HS-5 (cell line): ENCODE measurements at places on chromosomes 5 and 9.

DNA sequence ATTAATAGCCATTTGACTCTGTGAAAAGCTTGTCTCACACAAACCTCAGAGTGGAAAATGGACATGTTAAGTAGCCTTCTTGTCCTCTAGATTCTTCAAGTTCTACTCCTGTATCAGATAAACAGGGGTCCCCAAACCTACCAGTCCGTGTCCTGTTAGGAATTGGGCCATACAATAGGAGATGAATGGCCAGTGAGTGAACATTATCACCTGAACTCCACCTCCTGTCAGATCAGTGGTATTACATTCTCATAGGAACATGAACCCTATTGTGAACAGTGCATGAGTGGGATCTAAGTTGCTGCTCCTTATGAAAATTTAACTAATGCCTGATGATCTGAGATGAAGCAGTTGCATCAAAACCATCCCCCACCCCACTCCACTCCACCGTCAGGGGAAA, 136.3 kb downstream of the TMEM232 start:
- no peak for DNase-seq

DNA sequence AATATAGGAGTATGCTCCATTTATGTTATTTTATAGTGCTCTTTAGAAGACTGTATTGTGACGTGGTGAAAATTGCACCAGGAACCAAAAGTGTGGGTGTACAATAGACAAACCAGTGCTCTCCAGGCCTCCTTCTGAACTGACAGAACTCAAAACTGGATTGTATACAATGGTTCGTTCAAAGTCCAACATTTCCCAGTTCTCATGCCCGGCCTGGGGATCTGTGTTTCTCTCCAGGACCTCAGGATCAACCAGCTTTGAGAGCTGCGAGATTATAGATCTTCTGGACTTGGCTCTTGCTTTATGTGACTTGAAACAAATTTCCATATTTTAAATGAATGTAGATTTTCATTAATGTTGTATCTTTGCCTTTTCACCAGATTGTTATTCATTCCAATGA, 60.8 kb upstream of the CER1 start:
- no peak for DNase-seq

DNA sequence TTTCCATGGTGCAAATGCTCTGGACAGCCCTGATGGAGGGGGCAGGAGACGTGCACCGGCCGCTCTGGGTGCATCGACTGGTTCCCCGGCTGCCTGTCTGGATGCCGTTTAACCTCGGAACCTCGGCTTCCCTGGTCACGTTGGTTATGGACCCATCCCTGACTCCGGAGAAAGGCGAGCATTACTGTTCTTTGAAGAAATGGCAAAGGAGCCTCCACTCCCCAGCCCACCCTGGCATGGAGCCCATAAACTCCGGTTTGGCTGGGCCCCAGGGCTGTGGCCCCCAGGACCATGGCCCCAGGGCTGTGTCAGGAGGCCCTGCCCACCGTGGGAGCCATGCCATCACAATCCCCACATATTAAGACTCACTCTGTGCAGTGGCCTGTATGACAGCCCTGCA, 28.9 kb downstream of the DBH start:
- DNase-seq = no peak

- DNase-seq = no peak
Measured at GRCh38 chr5:17076272-17076671, 140.2 kb upstream of the MYO10 start.

GRCh38 chr5:112141582-112141981, 277.5 kb downstream of the EPB41L4A start:
- DNase-seq = no peak

GRCh38 chr5:66821688-66822429, 225.7 kb downstream of the MAST4 start:
- no peak for DNase-seq

DNA sequence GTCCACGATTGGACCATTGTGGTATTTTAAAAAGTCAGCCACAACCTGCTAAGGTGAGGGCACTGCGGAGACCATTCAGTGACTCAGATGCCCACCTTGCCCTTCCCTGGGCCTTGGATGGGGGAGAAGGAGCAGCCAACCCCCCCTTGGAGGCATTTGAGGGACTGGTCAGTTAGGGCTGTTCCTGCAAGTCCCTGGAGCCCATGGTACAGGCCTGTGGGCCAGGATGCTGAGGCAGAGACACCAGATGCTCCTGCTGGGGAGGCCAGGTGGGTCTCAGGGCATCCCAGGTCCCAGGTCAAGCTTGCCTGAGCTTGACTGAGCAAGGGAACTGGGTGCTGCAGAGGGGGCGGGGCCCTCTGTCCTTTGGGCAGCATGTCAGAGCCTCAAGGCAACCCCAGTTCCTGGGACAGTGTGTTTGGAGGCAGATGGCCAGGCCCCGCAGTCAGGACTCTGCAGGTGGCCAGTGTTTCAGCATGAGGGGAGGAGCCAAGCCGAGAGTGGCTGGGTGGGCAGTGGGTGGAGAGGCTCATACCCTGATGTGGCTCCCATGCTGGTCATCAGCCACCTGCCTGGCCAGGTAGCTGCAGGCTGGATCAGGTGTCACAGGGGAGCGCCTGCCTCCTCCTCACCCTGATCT, 27.5 kb downstream of the SLC6A3 start:
- DNase-seq = no peak

- no peak for DNase-seq
Measured at GRCh38 chr5:67163231-67163756, 33.3 kb downstream of the CD180 start.

DNA sequence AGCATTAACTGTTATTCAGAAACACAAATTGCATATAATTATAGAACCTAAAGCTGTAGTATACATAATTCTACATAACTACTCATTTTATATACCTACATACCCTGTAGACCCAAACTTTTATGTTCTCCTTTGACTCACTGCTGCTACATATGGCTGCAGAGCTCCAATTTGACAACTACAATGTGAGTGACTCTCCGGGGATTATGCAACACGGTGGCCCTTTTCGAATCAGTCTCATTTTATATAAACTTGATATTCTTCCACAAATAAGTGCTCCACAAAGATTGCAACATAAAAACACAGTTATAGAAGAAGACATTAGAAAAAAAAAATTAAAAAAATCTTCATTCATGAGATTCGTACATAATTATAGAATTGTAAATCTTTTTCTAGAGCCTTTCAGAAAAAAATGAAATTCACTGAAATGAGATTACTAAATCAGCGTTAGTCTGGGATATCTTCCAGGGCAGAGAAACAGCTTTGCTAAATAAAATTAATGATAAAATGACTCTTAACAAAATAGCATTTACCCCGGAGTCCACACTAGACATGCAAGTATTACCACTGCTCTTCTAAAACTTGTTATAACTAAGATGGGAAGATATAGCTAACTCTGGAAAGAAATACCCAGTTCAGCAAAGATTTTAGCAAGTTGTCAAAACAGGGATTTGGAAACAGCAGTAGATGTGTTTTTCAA, 52.6 kb downstream of the SRFBP1 start:
- DNase-seq = no peak

GRCh38 chr9:127628758-127629467, 16.8 kb downstream of the STXBP1 start:
- DNase-seq = no peak

DNA sequence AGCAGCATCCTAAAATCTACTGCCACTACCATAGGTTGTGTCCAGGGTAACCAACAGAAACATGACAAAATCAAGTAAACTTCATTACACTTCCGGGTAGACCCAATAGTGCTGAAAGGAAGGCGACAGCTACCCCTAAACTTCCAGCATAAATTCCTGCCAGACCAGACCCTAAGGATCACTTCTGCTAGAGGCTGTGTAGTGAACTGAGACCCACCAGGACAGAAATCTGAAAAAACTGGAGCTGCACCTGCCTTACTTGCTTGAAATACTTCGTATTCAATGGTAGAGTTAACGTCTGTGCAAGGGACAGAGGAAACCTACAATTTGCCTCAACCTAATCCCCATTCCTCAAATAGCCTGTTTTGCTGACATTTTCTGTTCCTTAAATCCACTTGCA, 1.0 kb upstream of the SECISBP2 start:
- DNase-seq = no peak

- DNase-seq = no peak
Measured at GRCh38 chr9:123470121-123470782, 114.3 kb downstream of the CRB2 start.

DNA sequence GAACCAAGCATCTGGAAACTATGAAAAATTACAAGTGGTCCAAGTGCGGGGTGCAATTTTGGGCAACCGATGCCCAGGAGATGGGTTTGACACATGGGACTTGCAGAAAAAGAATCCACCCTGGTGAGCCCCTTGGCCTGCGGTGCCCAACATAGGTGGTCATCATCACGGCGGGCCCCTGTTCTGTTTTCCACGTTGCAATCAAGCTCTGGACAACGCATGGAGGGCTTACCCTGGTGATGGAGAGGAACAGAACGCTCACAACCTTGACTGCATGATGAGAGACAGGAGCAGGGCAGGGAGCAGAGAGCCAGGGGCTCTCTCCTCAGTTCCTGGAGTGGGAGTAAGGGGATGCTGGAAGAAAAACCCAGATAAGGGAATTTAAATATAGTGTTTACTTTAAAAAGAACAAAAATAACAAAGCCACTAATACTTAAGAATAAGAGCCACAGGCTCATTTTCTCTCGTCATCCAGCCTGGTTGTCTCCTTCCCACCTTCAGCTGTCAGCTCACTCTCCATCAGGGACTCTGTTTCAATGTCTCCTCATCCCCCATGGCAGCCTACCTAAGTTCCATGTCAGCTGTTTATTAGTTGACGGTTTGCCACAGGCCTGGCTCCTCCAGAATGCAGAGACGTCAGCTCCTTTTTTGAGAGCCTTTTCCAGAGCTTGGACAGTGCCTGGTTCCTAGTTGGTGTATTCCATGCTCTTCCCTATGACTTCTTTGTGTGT, 172.1 kb downstream of the GADD45G start:
- no peak for DNase-seq

GRCh38 chr5:84635235-84636055, 250.8 kb upstream of the EDIL3 start:
- no peak for DNase-seq

- no peak for DNase-seq
Measured at GRCh38 chr5:80246001-80246758, 9.7 kb downstream of the SERINC5 start.

DNA sequence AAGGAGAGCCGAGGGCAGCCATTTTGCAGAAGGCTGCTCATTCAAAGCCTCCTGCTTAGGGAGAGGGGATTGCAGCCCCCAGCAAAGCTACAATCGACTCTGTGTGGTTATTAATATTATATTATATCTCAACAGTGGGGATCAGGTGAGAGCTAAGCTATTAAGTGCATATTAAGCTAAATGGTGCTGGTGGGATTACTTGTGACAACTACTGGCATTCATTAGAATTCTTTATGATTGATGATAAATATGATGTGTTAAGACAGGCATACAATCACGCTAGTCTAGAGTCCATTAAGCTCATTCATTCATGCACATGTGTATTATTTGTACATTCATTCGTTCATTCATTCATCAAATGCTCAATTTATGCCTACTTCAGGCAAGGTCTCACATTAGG, 23.0 kb downstream of the COL15A1 start:
- no peak for DNase-seq
